ENCODE measurements at places on chromosomes 2 and 18.

GRCh38 chr18:6414723-6415417 lies at the start of gene L3MBTL4:
L3MBTL4 (minus strand) TSS chr18:6414911; CDS start chr18:6311625, 103,286 bp downstream.
- DNase-seq = peak; percentile 9

DNA sequence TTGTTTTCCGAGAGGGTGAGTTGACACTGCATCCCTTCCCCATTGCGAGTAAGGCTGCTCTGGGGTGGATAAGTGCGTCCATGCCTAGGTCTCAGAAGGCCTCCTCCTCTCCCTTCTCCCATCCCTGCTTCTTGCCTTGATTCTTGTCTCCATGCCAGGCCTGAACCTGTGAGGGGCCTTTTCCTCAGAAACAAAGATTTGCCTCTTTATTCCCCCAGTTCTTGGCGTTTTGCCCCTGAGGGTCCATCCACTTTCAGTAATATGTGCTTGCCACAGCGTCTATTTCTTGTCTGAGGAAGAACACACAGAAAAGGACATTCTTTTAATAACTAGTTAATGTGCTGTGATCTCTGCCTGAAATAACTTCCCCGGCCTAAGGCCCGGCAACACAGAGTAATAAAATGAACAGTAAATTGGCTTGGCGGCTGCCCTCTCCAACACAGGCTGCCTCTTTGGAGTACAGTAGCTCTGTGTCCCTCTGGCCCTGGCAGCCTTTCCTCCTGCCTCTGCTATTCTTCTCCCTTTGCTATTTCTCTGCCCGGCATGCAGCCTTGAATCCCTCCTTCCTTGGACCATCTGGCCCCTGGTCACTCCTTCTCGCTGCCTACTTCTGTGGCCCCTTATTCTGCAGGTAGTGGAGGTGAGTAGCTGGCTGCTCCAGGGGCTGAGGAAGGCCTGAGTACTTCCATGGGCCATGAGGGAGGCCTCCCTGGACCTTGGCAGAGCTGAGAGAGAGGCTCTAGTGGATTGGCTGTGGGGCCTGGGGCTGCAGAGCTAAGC lies 4.4 kb downstream of the EHD3 start:
- no peak for DNase-seq

DNA sequence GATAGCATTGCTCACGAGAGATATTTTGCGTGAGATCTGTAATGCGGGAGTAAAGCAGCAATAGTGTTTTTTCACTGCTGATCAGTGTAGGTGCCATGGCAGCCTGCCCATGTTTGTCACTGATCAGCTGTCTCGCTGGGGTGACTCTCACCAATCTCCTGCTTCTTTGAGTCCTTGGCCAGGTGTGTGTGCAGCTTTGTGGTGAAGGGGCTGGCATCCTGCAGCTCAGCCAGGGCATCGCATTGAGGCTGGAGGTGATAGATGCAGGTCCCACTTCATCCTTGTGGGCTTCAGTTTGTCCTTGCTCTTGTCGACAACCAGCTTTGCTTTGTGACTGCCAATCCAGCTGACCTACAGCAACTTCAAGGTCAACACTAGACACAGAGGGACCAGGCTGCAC lies 258.3 kb upstream of the CXCR4 start:
- no peak for DNase-seq

DNA sequence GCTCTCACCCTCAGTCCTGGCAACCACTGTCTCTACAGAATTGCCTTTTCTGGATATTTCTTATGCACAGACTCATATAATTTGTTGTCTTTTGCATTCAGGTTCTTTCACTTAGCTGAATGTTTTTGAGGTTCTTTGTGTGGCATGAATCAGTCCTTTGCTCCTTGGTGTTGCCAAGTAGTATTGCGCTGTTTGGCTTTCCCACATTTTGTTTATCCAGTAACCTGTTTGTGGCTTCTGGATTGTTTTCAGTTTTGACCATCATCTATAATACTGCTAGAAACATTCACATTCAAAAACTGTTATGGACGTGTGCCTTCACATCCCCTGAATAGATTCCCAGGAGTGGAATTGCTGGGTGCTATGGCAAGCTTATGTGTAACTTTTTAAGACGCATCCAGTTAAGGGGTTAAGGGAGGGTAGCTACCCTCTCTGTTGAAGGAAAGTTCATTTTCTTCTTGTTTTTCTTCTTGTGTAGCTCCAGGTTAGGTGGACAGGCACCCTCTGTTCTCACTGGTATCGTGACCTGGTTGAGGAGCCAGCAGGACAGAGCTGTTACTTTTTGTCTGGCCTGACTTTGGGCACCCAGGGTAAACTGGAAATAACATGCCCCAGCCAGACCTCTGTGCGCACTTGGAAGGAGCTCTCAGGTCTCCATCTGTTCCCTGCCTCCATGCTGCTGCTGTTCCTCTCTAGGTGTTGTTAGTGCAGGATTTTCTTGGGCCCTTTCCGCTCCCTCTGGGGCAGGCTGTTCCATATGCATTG lies 29.6 kb downstream of the ARHGAP25 start:
- no peak for DNase-seq

GRCh38 chr2:43764086-43764705 lies 9.6 kb upstream of the DYNC2LI1 start:
- no peak for DNase-seq

- no peak for DNase-seq
These were observed 122.9 kb upstream of the SOX11 start for GRCh38 chr2:5569256-5569655.

- no peak for DNase-seq
These were observed 15.8 kb downstream of the INO80C start for GRCh38 chr18:35481960-35482366.

GRCh38 chr2:169507698-169508097 lies 1.8 kb upstream of the KLHL41 start:
- no peak for DNase-seq

DNA sequence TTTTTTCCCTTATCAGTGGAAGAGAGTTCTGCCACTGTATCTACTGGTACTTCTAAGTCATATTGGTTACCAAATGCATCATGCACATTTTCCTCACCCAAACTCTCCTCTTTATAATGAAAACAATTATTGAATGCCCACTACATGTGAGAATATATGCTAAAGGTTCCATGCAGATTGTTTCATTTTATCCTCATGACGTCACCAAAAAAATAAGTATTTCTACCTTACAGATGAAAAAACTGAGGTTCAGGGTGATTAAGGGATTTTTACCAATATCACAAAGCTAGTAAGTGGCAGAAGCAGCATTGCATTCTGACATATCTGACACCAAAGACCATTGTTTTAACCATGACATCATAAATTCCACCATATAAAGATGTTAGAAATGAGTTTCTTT lies 51.9 kb upstream of the ZEB2 start:
- no peak for DNase-seq

GRCh38 chr2:122307763-122308162 lies 552.3 kb downstream of the TSN start:
- no peak for DNase-seq

DNA sequence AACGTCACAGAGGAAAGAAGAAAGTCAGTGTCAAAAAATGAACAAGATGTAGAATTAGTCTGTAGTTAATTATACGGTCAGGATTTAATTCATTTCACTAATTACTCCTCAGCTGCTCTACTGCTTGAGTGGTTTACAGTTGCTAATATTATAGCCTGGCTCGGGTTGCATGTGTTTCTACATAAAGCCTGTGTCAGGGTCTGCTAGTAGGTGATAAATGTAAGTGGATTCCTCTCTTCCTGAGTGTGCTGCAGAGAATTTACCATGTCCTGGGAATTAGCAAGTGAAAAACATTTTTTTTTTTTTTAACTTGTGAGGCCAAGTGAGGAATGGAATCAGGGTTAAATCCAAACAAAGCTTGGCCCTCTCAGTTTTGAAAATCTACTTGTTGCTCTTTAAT lies 622.6 kb downstream of the EPHA4 start:
- no peak for DNase-seq

DNA sequence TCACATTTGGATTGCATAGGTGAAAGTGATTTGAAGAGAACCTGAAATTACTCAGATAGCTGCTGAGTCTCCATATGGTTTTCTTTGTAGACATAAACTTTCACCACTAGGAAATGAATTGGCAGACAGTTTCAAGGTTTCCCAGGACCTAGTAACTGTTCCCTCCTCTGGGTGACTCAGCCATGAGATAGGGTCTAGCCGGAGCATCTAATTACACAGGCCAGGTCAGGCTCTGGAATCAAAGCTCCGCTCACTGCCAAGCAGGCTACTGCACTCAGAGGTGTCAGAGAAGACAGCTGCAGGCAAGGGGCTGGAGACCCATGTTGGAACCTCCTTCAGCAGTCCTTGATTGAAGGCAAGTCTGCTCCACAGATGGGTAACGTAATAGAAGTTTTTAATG lies 429.2 kb downstream of the TNS1 start:
- DNase-seq = no peak

- DNase-seq = peak; percentile 9
These were observed 237.0 kb upstream of the FOSL2 start for GRCh38 chr2:28155627-28156026.

- DNase-seq = no peak
These were observed 152.9 kb upstream of the NCKAP5 start for GRCh38 chr2:133721118-133721517.

DNA sequence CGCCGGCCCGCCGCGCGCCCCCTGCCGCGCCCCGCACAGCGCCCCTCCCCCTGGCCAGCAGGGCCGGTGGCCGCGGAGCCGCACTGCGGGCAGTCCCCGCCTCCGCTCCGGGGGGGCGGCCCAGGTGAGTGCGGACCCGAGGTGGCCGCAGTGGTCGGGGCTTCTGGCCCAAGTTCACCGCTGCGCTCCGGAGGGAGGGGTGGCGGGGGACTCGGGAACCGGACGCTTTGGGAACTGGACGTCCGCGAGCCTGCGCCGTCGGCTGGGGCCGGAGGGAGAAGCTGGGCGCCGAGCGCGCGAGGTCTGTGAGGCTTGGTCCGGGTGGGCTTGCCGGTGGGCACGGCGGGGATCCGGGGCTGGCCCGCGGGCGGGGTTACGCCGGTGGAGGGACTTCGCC lies 591 bp upstream of the LDLRAD4 start:
- no peak for DNase-seq

GRCh38 chr2:172083628-172084394 lies 1.5 kb upstream of the DLX1 start:
- DNase-seq = no peak

DNA sequence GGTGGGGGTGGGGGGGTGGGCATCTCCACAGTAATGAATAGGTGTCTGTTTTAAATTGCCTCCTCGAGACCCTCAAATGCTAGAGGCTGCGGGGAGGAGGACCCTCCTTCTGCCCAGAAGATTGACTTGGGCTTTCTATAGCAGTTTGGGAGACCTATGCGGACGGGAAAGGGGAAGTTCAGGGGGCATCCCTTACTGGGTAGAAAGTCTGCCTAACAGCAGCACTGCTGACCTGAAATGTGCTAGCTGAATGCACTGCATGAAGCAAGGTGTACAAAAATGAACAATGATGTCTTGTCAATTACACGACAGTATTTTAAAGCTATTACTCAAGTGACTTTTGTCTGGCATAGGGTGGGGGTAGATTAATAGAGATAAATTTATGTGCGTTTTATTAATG lies 2.5 kb downstream of the DCC start:
- no peak for DNase-seq

DNA sequence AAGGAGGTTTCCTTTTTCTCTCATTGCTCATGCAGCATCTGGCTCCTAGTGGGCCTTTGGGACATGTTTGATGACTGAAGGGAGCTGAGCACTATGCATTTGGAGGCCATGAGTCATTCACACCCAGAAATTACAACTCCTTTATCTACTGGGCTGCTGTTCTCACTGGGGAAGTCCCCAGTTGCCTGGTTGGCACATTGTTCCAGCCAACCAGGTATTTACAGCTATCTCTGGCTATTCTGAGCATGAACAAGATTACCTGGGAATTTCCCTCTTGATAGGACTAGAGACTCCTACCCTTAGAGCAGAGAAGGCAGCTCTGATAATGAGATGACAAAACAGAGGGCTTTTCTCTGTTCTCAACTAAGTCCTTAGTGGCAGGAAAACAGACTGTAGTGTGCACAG lies 206.5 kb downstream of the SETBP1 start:
- peak; percentile 20 for DNase-seq

GRCh38 chr2:20955277-20956026 lies 88.4 kb downstream of the APOB start:
- DNase-seq = no peak

DNA sequence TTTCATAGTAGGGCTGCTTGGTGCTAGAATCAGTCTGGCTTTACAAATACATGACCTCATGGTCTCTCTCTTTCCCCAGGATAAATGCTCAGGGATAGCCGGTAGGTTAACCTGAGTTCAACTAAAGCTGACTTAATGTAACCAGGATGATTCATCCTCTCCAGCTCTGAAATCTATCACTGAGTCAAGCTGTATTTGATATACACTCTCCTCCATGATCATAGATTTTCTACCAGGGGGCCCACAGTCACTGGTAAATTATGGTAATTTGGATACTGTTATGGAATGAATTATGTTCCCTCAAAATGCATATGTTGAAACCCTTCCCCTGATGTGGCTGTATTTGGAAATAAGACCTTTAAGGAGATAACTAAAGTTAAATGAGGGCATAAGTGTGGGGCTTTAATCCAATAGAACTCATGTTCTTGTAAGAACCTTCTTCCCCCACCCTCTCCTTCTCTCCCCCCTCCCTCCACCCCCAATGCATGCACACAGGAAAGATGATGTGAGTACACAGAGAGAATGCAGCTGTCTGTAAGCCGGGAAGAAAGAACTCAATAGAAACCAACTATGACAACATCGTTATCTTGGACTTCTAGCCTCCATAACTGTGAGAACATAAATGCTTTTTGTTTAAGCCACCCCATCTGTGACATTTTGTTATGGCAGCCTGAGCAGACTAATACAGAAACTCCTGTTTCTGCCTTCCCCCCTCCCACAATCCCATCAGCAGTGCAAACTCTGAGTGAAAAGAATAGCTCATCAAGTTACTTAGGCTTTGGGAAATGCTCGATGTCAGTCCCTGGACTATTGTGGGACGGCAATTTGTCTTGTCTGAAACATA lies 134.9 kb upstream of the KYNU start:
- no peak for DNase-seq

GRCh38 chr2:226687641-226688253 lies 111.9 kb downstream of the IRS1 start:
- no peak for DNase-seq

GRCh38 chr2:106827158-106827557 lies 58.8 kb downstream of the ST6GAL2 start:
- no peak for DNase-seq

DNA sequence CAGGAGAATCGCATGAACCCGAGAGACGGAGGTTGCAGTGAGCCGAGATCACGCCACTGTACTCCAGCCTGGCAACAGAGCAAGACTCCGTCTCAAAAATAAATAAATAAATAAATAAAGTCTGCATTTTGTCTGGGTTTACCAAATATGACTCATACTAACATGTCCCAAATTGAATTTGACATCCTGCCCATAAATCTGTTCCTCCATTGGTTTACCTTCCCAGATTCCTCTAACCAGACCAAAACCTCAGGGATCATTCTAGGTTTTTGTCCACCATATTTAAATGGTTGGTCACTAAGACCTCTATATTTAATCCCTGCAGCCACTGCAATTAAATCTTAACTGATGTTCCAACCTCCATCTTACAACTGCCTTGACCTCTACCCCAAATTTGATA lies 150.9 kb downstream of the ATAD2B start:
- no peak for DNase-seq

All from CD4-positive, alpha-beta T cell treated with Interleukin-10 for 1 hour (primary cell).